ENCODE measurements at places on chromosomes 4 and X.

GRCh38 chr4:72631296-72631695 is 62.3 kb upstream of the ADAMTS3 start:
- DNase-seq: peak; percentile 0

DNA sequence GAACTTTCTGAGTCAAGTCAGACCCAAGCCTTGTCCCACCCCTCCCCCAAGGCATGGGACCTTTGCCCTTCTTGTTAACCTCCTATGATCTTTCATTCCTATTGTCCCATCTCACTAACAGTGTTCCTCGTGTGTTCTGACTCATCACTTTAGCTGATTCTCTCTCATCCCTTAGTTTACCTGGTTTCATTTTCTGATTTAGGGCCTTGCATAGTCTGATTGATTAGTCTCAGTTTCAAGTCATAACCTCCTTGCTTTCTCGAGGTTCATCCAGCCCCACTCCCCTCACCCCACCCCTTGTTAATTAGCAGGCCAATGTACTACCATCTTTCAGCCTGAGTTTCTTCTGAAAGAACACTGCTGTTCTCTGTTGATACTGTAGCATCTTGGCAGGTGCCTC is 517.4 kb downstream of the RPA4 start:
- DNase-seq: no peak

- no peak for DNase-seq
These were observed 5.4 kb upstream of the SH3BP2 start for GRCh38 chr4:2787230-2788100.

DNA sequence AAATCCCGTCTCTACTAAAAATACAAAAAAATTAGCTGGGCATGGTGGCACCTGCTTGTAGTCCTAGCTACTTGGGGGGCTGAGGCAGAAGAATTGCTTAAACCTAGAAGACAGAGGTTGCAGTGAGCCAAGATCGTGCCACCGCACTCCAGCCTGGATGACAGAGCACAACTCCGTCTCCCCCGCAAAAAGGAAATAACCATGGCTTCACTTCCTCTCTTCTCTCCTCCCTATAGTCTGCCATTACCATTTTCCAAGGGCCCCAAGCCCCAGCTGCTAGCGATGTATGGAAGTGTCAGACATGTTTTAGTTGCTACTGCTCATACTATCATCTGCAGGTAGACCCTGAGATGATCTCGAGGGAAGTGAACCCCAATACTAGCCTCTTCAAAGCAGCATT is 177.3 kb upstream of the FAM9B start:
- no peak for DNase-seq

DNA sequence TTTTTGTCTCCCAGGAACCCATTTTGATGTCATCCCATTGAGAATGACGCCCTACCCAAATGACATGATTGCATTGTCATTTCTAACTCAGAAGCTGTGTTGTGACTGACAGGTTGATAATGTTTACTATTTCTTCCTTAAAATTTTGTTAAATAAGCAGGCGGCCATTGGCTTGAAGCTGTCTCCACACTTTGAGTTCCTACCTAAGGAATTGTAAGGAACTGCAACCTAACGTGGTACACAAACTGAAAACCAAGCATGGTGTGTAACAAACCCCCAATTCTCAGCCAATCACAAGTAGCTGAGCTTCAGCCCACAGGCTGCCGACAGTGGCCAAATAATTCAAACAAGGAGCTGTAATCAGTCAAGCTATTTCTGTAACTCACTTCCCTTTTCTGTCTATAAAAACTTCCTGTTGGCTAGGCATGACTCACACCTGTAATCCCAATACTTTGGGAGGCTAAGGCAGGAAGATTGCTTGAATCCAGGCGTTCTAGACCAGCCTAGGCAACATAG is 2.9 kb upstream of the MND1 start:
- DNase-seq: no peak

DNA sequence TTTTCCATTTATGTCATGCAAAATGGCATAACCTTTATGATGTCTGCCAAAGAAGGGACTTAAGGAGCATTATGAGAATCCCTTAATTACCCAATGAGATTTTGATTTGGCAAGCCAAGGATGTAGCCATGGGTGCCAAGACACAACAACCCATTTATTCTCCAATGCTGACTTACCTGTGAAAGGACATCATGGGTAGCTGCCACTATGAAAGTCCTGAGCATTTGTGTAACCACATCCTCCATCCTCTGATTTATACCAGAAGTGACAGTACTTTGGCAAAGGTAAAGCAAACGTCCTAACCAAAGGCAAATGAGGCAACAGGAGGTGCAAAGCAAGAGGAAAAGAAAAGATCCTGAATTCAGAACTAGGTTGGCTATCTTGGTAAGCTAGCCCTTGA is 87.3 kb upstream of the EMCN start:
- DNase-seq: no peak

DNA sequence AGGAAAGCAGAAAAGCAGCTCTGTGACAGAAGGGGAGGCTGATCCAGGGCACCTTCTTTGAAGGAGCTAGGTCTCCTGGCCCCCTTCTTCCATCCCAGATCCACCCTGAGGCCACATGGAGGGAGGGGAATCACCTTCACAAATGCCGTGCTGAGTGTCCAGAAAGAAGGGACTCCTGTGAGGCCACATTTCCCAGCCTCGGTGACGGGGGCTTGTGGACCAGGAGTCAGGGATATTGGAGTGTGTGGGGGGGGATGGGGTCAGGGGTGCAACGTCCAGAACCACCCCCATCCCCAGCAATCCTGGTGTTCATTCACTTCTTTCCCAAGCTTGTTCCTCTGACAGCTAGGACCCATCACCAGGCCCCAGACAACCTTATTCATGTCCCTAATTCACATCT is 4.7 kb downstream of the TIMM17B start:
- no peak for DNase-seq

- DNase-seq: no peak
These were observed 12.3 kb downstream of the CCDC160 start for GRCh38 chrX:134249241-134249640.

GRCh38 chr4:79923281-79923680 is 149.7 kb downstream of the ANTXR2 start:
- no peak for DNase-seq

DNA sequence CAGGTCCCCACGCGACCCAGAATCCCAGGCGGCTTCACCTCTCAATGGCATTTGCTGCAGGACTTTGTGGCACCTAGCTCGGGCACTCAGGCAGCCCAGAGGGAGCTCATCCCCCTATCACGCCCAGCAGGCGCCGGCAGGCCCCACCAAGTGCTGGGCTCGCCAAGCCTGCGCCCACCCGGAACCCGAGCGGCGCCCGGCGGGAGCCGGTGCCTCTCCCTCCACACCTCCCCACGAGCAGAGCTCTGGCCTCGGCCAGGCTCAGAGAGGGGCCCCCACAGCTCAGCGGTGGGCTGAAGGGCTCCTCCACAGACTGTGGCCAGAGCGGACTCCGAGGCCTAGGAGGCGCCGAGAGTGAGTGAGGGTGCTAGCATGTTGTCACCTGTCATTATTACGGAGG is 286.3 kb downstream of the PDHA2 start:
- no peak for DNase-seq

GRCh38 chr4:54433686-54434085 is 204.6 kb downstream of the PDGFRA start:
- DNase-seq: no peak

DNA sequence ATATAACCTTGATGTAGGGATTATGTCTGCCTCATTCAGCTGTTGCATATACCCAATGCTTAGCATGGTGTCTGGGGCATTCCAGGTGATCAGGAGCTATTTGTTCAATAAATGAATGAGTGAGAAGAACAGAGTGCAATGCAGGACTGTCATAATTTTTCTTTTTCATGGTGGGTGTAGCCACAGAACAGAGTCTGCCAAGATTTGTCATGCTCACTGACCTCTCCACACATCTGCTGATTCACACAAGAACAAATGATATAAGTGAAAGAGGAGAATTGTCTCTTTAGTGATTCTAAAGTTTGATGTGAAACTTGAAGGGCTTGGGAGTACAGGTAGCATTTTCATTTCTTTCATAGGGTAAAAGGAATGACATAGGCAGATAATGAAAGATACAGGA is 64.4 kb upstream of the TEX13D start:
- DNase-seq: no peak

DNA sequence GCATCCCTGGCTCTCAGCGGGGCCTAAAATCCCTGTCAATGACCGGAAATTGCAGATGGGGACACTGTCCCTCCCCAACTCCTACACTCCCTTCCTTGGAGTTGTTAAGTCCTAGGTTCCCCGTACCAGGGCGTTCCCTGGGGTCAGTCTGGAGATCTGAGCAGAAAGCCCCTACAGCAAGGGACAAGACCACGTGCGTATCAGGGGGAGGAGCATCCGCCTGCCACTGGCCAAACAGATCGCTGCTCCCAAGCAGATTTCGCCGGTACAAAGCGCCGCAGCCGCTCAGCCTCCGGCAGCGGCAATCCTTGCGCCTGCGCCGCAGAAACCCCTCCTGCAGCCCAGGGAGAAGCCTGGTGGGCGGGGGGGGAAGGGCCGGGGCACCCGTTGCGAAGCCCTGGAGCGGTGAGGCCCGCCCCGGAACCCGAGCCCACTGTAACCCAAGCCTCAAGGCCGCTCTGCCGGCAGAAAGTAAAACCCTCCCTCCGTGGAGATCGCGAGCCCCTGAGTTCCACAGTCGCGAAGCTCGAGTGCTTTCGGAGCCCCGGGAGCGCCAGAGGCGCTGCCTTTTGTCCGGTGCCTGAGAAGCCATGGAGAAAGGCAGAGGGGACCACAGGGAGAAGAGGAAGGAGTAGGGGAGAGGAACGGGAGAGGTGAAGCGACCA is 2.7 kb downstream of the CRMP1 start:
- peak; percentile 95 for DNase-seq

DNA sequence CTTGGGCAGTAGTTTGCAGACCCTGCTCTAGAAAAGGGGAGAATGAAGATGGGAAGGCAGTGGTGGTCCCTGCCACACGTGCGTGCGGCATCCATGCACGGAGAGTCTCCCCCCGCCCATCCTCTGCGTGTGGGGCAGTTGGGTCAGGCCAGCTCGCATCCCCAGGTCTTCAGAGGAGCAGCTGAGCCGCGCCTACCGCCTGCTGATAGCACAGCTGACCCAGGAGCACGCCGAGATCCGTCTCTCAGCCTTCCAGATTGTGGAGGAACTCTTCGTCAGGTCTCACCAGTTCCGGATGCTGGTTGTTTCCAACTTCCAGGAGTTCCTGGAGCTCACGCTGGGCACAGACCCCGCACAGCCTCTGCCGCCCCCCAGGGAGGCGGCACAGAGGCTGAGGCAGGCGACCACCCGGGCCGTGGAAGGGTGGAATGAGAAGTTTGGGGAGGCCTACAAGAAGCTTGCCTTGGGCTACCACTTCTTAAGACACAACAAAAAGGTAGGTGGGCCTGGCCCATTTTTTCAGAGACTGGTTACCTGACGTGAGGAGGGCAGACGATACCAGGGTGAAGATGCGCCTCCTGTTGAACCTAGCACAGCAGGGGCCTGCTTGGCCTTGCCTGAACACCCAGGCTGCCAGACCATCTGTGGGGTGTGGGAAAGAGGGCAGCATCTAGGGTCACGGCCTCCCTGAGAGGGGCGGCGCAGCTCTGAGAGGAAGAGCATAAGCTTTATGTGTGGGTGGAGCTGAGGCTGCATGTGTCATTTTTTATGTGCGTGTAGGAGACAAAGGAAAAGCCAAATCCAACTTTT is 2.6 kb downstream of the UVSSA start:
- DNase-seq: no peak

- DNase-seq: no peak
These were observed 88.7 kb downstream of the PDLIM5 start for GRCh38 chr4:94540476-94540875.

DNA sequence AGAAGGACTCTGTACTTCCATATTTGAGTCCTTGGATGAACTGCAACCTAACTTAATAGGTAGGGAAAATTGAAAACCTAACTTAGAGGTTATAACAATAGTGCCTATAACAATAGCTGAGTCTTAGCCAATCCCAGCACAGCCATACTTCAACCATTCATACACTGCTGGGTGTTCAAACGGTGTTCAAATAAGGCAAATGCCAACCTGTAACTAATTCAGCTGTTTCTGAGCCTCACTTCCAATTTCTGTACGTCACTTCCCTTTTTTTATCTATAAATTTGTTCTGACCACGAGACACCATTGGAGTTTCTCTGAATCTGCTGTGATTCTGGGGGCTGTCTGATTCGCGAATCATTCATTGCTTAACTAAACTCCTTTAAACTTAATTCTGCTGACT is 9.6 kb upstream of the GRSF1 start:
- no peak for DNase-seq

- no peak for DNase-seq
These were observed 61.3 kb upstream of the MXRA5 start for GRCh38 chrX:3407781-3408180.
